ENCODE measurements at places on chromosomes 13 and 19.

DNA sequence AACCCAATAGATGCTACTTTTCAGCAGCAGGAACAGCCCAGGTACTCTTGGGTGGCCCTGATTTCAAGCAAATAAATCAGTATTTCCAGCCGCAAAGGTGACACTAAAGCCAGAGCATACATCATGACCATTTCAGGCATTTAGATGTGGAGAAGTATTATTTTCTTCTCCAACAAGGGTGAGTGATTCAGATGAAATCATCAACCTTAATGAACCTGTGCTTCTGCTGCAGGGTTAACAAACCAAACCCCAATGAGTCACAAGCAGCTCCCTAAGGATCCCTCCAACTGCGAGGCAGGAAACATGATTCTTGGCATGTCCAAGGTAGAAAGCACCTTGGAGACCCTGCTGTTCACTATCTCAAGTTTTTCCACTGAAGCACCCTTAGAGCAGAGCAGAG is 32.7 kb downstream of the MBNL2 start:
- no peak for DNase-seq

GRCh38 chr13:96952595-96952994 is 41.7 kb downstream of the OXGR1 start:
- no peak for DNase-seq

GRCh38 chr13:59230484-59231264 is 933.1 kb downstream of the DIAPH3 start:
- DNase-seq: no peak

- no peak for DNase-seq
These were observed 138.3 kb downstream of the MTUS2 start for GRCh38 chr13:28958441-28958840.

DNA sequence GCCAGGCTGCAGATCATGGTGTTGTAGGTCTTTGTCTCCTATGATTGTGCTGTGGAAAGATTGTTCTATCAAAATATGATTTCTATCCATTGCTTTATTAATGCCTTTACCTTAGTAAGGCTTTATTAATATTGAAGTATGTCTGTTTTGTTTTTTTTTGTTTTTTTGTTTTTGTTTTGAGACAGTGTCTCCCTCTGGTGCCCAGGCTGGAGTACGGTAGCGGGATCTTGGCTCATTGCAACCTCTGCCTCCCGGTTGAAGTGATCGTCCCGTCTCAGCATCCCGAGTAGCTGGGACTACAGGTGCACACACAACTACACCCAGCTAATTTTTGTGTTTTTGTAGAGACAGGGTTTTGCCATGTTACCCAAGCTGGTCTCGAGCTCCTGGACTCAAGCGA is 7.7 kb downstream of the IRGC start:
- no peak for DNase-seq

- DNase-seq: no peak
These were observed 9.8 kb upstream of the CPB2 start for GRCh38 chr13:46114613-46115012.

DNA sequence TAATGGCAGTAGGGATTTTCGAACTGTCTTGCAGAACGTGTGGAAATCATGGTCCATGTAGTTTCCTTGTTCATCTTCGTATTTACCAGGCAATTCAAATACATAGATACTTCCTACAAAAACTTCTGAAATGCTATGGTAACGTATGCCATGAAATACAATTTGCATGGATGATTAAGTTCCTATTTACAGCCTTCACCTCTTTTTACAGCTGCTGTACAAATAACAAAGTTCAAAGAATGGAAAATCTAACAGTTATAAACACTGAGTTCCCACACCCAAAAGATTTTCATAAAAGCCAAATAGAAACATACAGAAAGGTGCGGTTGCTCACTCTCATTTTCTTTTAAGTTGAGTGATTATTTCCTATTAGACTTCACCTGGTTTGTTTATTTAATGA is 115.8 kb upstream of the TNFSF11 start:
- DNase-seq: no peak

DNA sequence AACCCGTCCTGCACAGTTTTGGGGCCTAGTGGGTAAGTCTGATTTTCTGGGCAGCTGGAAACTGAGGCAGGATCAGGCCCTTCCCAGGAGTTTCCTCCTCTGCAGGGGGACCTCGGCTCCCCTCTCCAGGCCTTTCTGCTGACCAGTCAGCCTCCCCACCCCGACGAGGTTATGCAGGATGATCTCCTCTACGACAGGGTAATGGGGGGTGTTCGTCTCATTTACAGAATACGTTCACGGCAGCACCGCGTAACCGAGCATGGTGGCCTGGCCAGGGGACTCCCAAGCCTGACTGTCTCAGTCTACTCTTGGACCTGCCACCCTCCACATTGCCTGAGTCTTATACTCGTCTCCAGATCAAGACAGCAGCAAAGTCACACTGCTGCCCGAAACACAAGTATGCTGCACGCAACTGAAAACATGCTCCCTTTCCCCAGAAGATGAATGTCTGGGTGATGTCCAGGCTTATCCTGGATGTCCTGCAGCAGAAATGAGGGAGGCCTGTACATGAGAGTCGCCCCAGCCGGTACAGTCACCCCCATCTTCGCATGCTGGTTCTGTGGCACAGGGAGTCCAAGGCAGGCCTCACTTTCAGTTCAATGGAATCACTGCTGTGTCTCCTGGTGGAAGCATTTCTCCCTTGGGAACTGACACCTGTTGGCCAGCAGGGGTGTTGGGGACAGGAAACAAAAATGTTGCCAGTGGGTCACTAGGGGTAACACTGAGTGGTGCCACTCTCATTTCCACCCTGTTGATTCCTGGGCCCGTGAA is 120.8 kb downstream of the SOX1 start:
- no peak for DNase-seq

GRCh38 chr13:51767100-51767499 is 36.9 kb downstream of the DHRS12 start:
- DNase-seq: no peak

- DNase-seq: no peak
These were observed at the start of gene MYBPC2 for GRCh38 chr19:50432221-50433028. TSS of gene MYBPC2 (plus strand) at chr19:50432892. CDS start at chr19:50432954, 62 bp downstream.

DNA sequence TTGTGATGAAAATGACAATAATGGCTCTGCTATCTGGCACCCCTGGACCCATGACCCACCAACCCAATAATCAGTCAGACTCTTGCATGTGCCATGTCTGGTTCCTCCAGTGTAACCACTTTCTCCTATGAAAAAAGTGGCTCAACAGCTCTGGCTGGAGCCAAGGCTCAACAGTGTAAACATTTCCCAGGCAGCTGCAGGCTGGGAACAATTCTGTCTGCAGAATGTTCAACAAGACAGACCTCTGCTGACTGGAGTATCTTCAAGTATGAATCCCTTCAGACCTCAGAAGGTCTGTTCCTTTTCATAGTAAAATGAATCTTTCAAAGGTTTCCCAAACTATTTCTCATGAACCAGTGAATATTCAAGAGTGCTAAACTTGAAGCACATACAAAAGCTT is 410.1 kb upstream of the HTR2A start:
- DNase-seq: no peak

- DNase-seq: no peak
These were observed 10.9 kb downstream of the PRAM1 start for GRCh38 chr19:8491574-8491973.

DNA sequence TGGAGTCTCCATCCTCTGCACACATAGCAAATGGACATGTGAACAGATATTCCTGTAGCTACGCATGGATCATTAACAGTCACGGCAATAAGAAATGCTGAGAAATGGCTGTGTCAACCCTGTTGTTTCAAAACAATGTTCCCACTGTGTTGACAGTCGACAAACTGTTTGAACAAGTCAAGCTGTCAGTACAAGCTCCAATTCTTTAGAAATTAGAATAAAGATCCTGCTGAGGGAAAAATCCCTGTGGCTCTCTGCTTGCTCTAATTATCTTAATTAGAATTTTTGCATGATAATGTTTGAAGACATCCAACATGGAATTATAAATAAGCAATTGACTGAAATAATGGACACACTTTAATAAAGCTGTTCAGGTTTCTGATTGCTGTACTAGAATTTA is 37.9 kb upstream of the CPB2 start:
- DNase-seq: no peak

DNA sequence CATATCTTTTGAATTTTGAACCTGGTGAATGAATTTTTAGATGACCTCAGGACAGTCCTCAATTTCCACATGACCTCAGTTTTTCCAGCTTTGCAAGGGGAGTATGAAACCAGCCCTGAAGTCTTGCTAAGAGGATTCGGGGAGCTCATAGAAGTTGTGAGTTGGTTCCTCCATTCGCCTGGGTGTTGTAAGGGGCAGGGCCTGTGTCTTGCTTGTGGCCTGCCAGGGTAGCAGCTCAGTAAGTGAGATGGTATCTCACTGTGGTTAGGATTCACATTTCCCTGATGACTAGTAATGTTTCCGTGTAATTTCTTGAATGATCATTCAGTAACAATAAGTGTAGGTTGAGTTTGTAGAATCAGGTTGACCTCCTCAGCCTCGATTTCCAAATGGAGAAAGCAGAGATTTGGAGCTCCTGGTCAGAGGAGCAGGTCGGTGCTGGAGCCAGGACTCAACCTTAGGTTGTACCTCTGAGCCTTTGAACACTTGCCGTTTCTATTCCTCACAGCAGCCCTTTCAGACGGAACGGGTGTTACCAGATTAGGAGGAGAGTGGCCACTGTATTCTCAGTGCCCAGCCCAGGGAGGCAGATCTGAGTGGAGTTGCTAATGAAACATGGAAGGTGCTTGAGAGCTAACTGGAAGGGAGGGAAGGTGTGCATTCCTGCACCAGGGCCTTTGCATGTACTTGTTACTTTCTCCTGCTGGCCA is 14.6 kb downstream of the NACC1 start:
- DNase-seq: peak; percentile 63

- DNase-seq: no peak
These were observed 315.3 kb downstream of the EFNB2 start for GRCh38 chr13:106220211-106220610.

GRCh38 chr19:31883296-31883990 is 462.0 kb upstream of the ZNF507 start:
- no peak for DNase-seq

GRCh38 chr13:94859811-94860210 is 147.5 kb upstream of the SOX21 start:
- DNase-seq: no peak

DNA sequence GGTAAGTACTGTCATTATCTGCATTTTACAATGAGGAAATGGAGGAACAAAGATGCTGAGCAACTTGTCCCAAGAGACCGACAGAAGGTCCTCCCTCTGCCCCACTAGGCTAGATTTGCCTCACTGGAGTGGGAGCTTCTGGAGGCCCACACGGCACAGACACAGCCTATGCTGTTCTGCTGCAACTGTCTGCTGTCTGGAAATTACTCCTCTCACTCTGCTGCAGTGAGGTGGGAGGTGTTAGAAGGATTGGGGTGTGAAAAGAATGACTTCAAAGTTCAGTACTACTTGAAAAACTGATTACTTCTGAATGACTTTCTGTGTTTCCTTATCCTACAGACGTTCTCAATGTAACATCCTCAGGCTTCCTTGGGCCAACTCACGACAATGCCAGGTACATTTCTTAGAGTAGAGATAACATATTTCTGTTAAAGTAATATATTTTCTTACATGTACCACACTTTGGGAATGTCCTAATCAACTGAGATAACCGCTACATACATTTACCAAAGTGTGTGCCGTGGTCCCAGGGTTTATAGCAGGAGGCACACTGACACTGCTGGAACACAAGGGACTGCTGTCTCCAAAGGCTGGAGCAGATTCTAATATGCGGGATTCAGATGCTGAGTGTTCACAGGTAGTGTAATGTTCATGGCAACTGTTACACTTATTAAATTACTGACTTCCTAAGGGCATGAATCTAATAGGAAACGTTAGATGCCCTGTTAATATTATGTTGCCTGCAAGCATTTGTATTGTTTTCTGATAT is 53.5 kb upstream of the WASF3 start:
- DNase-seq: no peak

- DNase-seq: no peak
These were observed 185.9 kb downstream of the NALCN start for GRCh38 chr13:101230271-101230890.

DNA sequence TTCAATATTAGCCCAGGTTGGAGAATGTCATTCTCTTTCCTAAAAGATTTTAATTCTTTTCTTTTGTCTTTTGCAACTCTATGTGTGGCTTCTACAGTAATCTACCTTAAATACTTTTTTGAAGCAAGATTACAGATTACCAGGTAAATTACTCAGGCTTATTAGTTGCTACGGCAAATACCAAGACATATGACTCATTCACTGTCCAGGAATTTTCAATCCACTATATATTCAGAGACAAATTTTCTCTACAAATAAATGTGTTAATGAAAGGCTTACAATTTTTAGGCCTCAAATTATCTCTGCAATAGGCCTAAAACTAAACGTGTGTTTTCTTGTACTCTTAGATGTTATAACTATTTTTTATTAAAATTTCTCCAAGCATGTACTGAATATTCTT is 631.3 kb downstream of the DIAPH3 start:
- no peak for DNase-seq

DNA sequence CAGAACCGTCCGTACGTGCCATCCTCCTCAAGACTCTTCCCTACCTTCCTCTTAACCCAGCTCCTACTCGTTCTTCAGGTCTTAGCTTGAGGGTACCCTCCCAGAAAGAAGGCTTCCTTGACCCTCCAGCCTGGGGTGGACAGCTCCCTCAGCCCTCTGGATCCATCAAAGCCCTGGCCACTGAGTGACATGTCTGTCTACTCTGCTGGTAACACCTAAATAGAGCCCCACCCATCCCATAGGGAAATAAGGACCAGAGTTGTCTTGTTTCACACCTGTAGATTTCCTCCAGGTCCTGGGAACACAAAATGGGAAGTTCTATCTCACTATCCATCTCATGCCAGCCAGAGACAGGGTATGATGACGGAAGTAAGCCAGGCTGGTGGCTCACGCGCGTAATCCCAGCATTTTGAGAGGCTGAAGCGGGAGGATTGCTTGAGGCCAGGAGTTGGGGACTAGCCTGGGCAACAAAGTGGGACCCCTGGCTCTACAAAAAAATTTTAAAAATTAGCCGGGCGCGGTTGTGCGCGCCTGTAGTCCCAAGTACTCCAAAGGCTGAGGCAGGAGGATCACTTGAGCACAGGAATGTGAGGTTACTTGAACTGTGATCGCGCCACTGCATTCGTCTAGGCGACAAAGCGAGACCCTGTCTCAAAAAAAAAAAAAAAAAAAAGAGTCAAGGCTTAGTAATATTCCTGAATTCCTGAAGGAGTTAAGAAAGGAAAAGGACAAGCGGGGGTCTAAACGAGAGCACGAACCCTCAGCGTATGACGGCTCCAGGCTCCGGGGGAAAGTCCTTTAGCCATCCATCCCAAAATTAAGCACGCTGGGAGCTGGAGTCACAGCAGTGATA is 566 bp upstream of the CCDC97 start:
- DNase-seq: no peak

- DNase-seq: no peak
These were observed 15.0 kb downstream of the LIPE start for GRCh38 chr19:42412227-42412626.

GRCh38 chr13:49395451-49395865 is 48.4 kb downstream of the CAB39L start:
- DNase-seq: no peak

- peak; percentile 87 for DNase-seq
These were observed 2.0 kb downstream of the SLC1A5 start for GRCh38 chr19:46786236-46787039.

- DNase-seq: no peak
These were observed 3.8 kb upstream of the ACTL9 start for GRCh38 chr19:8702350-8702749.
